ENCODE measurements at places on chromosomes 5 and 9. TPM values are rescaled to one million over a fixed set of nuclear protein-coding genes. Genes with fewer than 3 reads are reported as not detected.

- DNase-seq: no peak
These were observed 560.0 kb downstream of the BNC2 start for GRCh38 chr9:16310278-16311110.

Gene GLRA1
- not detected for total RNA-seq

Gene LAMC3
- total RNA-seq: 14.2 TPM

DNA sequence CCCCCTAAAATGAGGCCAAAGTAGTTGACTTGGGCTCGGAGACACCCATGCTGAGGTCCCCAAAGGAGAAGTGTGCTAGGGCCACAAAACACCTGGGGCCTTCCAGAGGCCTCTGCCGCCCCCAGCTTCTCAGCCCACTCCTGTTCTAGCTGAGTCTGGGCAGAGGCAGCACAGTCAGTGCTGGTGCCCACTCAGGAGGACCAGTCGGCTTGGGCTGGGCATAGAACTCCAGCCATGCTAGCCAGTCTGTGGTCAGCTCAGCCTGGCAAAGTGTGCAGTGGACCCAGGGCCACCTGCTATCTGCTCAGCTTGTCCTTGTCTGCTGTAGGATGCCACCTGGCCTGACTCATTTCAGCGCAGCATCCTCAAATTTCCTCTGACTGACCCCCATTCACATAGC lies 254.6 kb downstream of the FSTL4 start:
- DNase-seq: no peak

GRCh38 chr5:77990020-77990419 lies 213.9 kb upstream of the TBCA start:
- DNase-seq: no peak

DNA sequence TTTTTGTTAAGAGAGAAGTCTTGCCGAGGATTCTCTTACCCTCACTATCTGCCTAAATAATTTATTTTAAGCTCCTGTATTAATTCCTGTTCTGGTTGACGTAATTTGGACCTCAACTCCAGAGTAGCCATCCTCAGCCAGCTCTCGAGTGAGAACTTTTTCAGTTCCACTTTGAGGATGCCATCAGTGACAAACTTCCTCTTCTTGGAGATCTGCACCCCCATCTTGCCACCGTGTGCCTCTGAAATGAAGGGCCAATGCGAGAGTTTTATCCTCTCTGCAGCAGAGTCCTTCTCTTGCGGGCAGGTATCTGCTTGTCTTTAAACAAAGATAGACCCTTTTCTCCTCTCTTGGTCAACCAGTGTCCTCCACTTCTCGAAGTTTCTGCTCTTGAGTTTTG lies 19.5 kb upstream of the TMEM174 start:
- no peak for DNase-seq

Gene SPATA24
- total RNA-seq: 7.3 TPM

GRCh38 chr5:148343603-148344487 lies 8.5 kb downstream of the SPINK9 start:
- DNase-seq: no peak
